ENCODE measurements at places on chromosomes 11 and 22. TPM values are rescaled to one million over a fixed set of nuclear protein-coding genes. Genes with fewer than 3 reads are reported as not detected.

DNA sequence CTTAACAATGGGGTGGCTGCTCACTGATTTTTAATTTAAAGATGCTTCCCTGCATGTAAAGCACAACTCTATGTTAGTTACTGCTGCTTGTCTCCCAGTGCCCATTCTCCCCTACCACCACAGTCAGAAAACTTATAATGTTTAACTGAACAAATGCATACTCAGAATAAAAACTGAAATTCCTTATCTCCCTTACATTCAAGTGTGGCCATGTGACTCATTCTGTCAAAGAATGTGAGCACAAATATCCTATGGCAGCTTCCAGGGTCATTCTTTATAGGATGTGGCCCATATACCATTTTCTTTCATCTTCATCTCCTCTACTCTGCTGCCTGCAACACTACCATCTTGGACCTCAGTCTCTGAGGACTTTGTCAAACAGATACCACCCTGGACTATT, 374.8 kb downstream of the DYNC2H1 start:
- DNase-seq, result no peak

GRCh38 chr11:67654225-67654624, 3.7 kb upstream of the ACY3 start:
- no peak for DNase-seq

DNA sequence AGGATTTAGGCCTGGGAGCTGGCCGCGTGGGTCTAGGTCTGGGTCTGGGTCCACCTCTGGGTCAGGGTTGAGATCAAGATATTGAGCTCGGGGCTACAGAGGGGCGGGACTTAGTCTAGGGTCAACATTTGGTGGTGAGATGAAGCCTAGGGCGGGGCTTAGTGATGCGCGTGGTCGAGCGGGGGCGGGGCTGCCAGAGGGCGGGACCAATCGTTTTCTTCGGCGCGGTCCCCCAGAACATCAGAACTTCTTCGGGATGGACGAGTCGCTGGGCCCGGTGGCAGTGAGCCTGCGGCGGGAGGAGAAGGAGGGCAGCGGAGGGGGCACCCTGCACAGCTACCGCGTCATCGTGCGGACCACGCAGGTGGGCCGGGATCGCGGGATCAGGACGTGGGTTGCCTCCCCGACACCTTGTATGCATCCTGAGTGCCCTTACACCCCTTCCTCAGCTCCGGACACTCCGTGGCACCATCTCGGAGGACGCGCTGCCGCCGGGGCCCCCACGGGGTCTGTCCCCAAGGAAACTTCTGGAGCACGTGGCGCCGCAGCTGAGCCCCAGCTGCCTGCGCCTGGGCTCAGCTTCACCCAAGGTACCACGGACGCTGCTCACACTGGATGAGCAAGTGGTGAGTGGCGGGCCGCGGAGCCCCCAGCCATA, 4.2 kb downstream of the SIPA1 start:
- DNase-seq, result no peak

GRCh38 chr11:64542172-64543125, 48.6 kb upstream of the SLC22A12 start:
- DNase-seq, result no peak

GRCh38 chr22:46022881-46023512, 46.0 kb upstream of the WNT7B start:
- DNase-seq, result no peak

DNA sequence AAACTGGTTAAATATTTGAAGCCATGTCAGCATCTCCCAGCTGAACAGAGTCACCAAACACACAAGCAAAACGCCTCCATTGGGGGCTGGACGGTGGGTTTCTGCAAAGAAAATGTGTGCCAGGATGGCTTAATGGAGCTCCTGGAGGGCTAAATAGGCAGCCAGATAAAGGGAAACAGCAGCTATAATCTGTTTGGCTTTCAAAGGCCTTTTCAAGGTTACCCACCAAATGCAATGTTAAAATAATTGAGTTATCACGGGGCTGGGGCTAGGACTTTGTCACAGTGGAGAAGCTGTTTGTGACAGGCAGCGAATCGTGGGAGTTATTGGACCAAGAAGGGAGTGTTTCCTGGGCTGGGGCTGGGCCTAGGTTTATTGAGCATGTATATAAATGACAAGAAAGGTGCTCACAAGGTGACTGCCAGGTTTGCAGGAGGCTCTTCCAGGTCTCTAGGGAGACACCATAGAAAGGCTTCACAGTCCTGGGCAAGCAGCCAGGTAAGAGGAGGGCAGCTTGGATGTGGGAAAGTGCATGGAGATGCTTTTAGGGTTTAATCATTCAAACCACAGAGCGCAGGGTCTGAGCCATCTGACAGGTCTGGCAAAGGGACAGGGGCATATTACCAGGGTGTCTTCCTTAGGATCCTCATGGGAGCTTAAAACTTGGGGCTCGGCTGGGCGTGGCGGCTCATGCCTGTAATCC, 28.3 kb downstream of the GRIK4 start:
- DNase-seq, result no peak

GRCh38 chr11:127074151-127074761, 73.7 kb upstream of the KIRREL3 start:
- no peak for DNase-seq

DNA sequence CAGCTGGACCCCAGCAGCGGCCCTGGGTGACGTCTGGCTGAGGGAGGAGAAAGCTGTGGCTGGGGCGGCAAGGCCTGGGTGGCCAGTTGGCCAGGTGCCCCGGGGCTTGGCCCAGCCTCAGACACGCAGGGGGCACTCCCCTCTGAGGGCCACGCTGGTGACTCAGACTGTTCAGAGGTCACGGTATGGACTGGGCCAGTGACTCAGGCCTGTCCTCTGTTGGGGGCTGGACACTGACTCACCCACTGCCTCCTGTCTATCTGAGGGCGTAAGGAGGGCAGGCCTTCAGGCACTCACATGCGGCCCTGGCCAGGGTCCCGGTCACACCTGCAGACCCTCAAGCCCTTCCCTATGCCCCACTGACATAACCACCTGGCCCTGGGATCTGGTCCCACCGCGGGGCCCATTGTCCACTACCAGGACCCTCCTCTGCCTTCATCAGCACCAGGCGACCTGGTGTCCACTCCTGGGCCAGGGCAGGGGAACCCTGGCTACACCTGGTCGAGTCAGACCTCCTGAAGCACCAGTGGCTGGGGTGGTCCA, 3.7 kb upstream of the MUC5AC start:
- DNase-seq, result no peak

DNA sequence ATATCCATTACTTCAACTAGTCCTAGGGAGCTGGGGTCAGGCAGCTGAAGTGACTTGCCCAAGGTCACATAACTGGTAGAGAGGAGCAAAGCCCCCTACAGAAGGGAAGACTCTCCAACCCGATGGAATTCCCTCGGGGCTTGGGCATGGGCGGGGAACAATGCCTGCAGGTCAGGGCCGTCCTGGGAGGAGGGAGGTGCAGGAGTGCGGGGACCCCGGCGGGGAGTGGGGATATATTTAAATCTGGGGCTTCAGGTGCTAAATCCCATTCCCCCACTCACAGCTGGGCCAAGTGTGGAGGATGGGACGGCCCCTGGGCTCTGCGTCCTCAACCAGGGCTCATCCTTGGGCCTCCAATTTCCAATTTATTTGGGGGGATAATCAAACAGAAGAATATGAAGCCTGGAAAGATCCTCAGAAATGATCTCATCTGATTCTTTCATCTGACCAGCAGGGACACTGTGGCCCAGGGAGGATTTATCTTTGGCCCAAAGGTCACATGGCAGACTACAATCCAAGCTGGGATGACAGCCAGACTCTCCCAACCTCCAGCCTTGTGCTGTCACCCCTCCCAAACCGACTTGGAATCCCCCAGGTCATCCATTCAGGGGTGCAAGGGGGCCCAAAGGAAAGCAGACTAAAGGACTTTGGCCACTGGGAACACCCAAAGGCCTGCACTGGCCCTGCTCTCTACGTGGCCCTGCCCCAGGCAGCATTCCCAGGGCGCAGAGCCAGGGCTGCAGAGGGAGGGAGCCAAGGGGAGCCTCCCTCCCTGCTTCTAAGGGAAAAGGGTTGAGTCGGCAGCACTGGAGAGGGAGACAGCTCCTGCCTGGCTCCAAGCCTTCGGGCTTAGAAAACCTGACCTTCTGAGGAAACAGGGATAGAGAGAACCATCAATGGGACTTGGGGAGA, 8.7 kb upstream of the C1QTNF6 start:
- DNase-seq, result no peak

- DNase-seq, result no peak
These were observed 33.5 kb upstream of the GNAZ start for GRCh38 chr22:23036684-23037428.

GRCh38 chr11:111957663-111958444, 20.7 kb downstream of the DIXDC1 start:
- no peak for DNase-seq

Gene SLC39A13
- polyA plus RNA-seq, result 35.3 TPM

Gene TBCEL
- 12.9 TPM for polyA plus RNA-seq

Measured in forelimb muscle (tissue), 1 donor.